ENCODE measurements at places on chromosomes 2 and 18.
A peak's percentile ranks its signal among the peaks of the same experiment; 100 is the strongest.

DNA sequence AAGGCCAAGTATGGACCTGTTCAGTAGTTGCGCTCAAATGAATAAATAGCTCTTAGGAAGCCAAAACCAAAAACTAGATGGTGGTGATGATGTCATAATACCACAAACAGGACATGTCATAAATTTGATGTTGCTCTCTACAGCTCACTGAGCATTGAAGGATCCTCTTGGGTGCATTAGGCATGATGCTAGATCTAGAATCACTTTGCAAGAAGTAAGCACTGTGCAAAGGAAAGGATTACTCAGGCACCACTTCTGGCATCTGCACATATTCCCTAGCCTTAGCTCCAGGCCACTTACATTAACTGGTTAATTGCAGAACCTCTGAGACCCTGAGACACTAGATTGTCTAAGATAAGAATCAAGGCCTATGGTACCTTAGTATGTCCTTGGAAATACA, 58.0 kb downstream of the LRRTM1 start:
- H3K27ac ChIP-seq: no peak overlapping the region
- ATAC-seq: no peak
- H3K4me1 ChIP-seq: no peaks in the 10 kb centered on the region
- no peaks in the 10 kb centered on the region for H3K36me3 ChIP-seq
- no peak overlapping the region for H3K4me3 ChIP-seq

- peaks cover 18% of the 10 kb centered on the region for H3K4me1 ChIP-seq
- no peaks in the 10 kb centered on the region for H3K27me3 ChIP-seq
- no peak for ATAC-seq
- no peaks in the 10 kb centered on the region for H3K36me3 ChIP-seq
- H3K4me3 ChIP-seq: no peak overlapping the region
- no peak overlapping the region for H3K27ac ChIP-seq
Measured at GRCh38 chr2:45606796-45607195, 4.3 kb downstream of the SRBD1 start.

GRCh38 chr2:181178130-181178529, 197.7 kb downstream of the UBE2E3 start:
- H3K27me3 ChIP-seq: no peaks in the 10 kb centered on the region
- H3K4me1 ChIP-seq: no peaks in the 10 kb centered on the region
- ATAC-seq: no peak
- H3K36me3 ChIP-seq: no peaks in the 10 kb centered on the region
- no peak overlapping the region for H3K27ac ChIP-seq

DNA sequence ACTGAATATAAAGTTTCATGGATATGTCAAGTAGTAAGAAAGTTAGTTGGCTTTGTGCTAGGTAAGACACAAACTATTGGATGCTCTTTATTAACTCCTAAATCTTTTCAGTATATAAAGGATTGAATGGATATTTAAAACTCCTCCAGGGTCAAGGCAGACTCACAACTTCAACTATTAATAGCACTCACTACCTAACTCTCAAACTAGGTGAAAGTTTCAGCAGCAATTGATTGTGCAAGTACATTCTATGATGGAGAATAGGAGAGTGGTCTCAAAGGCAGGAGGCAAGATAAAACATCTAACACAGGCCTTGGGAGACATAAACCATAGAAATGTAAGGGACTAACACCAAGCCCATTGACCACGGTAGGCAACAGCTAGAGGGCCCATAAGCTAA, 328.9 kb upstream of the CHAC2 start:
- no peak overlapping the region for H3K4me3 ChIP-seq
- no peaks in the 10 kb centered on the region for H3K36me3 ChIP-seq
- ATAC-seq: no peak
- H3K27me3 ChIP-seq: no peaks in the 10 kb centered on the region

- H3K4me3 ChIP-seq: no peak overlapping the region
- no peaks in the 10 kb centered on the region for H3K4me1 ChIP-seq
- no peaks in the 10 kb centered on the region for H3K36me3 ChIP-seq
- no peaks in the 10 kb centered on the region for H3K27me3 ChIP-seq
- H3K27ac ChIP-seq: no peak overlapping the region
Measured at GRCh38 chr2:202700075-202700901, 65.5 kb downstream of the FAM117B start.

DNA sequence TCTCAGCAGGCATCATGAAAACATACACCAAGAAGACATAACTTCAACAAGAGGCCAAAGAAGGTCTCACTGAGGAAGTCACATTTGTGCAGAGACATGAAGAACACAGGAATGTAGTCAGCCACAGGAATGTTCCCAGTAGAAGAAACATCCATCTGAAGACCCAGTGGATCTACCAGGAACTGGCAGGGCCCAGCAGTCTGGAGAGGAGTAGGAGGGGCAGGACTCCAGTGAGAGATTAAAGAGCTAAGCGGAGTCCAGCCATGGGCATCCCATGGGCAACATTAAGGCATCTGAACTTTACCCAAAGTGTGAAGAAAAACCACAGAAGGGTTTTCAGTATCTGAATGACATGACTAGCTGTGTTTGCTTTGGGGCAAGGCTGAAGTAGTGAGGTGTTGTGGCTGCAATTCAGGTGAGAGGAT, 103.1 kb downstream of the UPP2 start:
- no peaks in the 10 kb centered on the region for H3K36me3 ChIP-seq
- no peak for ATAC-seq
- H3K27ac ChIP-seq: no peak overlapping the region
- H3K4me3 ChIP-seq: no peak overlapping the region

DNA sequence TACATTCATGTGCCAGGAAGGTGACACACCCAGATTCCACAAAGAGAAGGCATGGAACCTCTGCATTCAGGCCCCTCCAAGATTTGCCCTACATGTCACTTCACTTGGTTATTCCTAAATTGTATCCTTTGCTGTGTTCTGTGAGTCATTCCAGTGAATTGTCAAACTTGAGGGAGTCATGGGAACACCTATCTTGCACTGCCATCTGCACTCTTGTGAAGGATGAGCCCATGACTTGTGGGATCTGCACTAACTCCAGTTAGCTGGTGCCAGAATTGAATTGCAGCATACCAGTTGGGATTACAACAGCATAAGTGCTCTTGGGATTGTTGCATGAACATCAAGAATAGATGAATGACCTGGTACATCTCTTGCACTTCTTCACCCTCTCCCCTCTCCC, 1288.0 kb upstream of the ZEB2 start:
- H3K4me3 ChIP-seq: no peak overlapping the region
- ATAC-seq: no peak
- no peaks in the 10 kb centered on the region for H3K27me3 ChIP-seq
- H3K4me1 ChIP-seq: no peaks in the 10 kb centered on the region

GRCh38 chr2:163324677-163325076, 411.1 kb downstream of the FIGN start:
- H3K4me3 ChIP-seq: no peak overlapping the region
- H3K27ac ChIP-seq: no peak overlapping the region
- H3K27me3 ChIP-seq: no peaks in the 10 kb centered on the region
- no peak for ATAC-seq

GRCh38 chr2:135202751-135203150, 150.7 kb downstream of the RAB3GAP1 start:
- H3K4me1 ChIP-seq: no peaks in the 10 kb centered on the region
- ATAC-seq: no peak
- H3K4me3 ChIP-seq: no peak overlapping the region
- no peaks in the 10 kb centered on the region for H3K27me3 ChIP-seq

DNA sequence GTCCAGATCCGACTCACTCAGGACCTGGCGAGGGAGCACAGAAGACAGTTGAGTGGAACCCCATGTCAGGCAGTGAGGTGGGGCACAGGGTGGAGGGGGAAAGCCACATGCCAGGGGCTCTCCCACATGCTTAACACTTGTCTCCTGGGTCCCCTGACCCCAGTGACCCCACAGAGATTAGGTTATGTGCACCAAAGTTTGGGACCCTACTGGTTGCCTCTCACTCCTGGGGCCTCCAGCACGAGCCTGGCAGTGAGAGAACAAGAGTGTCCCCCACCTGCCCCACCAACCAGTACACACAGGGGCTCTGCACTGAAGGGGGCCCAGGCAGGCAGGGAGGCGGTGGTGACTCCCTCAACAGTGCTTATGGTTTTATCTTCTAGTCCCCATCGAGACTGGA, 58.3 kb downstream of the CIB4 start:
- H3K27me3 ChIP-seq: peaks cover 57% of the 10 kb centered on the region
- no peak overlapping the region for H3K27ac ChIP-seq
- no peak overlapping the region for H3K4me3 ChIP-seq
- H3K4me1 ChIP-seq: no peaks in the 10 kb centered on the region
- no peaks in the 10 kb centered on the region for H3K36me3 ChIP-seq

GRCh38 chr2:219517954-219518778, 3.9 kb downstream of the ASIC4 start:
- no peak overlapping the region for H3K27ac ChIP-seq
- peaks cover 49% of the 10 kb centered on the region for H3K27me3 ChIP-seq
- ATAC-seq: no peak
- no peaks in the 10 kb centered on the region for H3K36me3 ChIP-seq
- H3K4me1 ChIP-seq: peaks cover 22% of the 10 kb centered on the region

DNA sequence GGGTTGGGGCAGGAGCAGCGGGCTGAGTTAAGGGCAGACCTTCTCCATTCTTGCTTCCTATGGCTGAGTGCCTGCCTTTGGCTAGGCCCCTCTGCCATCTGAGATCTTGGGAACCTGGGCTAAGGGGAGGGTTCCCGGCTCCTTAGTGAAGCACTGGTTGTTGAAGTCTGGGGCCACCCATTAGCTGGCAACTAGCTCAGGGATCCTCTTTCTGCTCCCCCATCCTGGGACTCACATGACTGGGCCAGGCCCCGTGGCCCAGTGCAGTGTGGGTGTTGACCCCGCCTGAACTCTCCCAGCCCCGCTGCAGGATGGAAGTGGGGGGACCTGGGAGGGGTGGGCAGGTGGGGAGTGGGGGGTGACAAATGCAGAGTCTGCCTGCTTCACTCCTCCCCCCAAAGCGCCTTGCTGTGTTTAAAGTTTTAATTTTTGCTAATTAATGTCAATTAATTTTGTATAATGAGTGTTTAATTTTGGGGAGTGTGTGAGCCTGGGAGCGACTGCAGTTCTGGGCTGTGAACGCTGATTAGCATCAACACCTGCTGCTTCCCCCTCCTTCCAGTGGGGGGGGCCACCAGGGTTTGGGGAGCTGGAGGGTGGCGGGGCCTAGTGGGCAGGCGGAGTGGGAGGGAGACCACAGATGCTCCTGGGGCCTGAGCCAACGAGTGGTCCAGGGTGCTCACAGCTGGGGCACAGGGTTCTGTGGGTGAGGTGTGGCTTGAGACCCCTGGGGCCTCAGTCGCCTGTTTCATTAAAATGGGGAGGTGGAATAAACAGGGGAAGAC, 55.2 kb downstream of the EMX1 start:
- H3K27me3 ChIP-seq: no peaks in the 10 kb centered on the region
- no peak overlapping the region for H3K4me3 ChIP-seq

DNA sequence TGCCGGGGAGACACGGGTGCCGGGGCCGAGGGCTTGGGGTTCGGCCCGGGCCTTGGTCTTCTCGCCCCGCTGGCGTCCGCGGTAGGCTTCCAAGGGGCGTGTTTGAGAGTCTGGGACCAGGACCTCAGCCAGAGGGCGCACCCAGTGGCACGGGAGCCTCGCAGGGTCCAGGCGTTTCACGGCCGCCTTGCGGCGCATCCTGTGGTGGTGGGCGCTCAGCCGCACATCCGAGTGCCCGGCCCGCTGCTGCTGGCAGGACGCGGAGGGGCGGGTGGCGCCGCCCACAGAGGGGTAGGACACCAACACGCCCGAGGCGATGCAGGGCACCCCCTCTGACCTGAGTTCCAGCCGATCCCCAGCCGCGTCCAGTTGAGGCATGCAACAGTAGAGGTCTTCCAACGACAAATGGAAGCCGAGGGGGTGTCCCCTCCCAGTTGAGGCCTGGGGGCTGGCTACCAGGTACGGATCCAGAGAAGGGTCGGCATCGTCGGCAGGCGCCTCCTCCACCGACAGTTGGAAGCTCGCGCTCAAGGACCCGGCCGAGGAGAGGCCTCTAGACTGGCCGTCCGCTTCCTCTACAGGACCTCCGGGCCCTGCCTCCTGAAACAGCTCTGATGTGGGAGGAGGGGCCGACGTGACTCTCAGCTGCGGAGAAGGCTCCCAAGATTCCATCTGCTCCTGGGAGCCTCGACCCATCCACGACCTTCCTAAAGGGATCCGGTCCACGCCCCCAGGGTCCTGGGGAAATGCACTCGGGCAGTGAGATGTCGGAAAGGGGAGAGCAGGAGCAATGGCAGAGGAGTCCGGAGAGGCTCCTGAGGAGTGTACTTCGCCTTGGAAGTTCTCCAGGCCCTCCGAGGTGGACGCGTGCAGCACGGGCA, 6.3 kb downstream of the C2orf81 start:
- peaks cover 37% of the 10 kb centered on the region for H3K4me1 ChIP-seq
- H3K27me3 ChIP-seq: no peaks in the 10 kb centered on the region
- peak overlapping the region; percentile 61 for H3K4me3 ChIP-seq
- H3K27ac ChIP-seq: peak overlapping the region; percentile 59
- H3K36me3 ChIP-seq: no peaks in the 10 kb centered on the region

DNA sequence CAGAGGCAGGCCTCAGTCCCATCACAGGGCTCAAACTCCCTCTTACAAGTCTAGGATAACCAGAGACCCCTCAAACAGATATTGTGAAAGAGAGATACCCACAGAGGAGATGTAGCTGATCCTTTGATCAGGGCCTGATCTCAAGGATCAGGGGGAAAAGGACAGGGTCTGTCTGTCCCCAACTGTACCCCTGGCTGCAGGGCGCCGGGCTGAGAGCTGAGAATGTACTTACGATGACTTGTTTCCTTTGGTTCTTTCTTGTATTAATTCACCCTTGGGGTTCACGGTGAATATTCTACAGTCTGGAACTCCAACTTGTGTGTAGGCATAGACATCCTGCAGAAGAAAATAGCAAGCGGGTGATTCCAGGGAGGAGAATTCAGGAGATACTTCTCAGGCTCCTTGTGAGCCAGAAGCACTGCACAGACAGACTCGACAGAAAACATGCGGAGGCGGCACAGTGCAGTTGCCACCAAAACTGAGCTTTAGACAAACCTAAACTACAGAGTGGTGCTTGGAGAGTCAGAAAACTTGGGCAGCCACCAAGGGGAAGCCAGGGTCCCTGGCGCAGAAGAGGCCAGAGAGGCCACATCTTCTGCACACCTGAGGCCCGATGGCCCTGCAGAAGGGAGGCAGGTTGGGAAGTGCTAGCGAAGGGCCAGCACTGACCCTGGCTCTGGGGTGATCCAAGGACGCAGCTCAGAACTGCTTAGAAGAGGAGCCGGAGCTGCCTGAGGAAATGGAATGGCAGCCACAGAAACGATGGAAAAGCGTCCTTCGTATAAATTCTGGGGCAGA, 73.9 kb downstream of the EMILIN2 start:
- H3K4me3 ChIP-seq: no peak overlapping the region
- ATAC-seq: no peak
- H3K27me3 ChIP-seq: no peaks in the 10 kb centered on the region
- no peak overlapping the region for H3K27ac ChIP-seq
- peaks cover 21% of the 10 kb centered on the region for H3K4me1 ChIP-seq

- H3K4me1 ChIP-seq: no peaks in the 10 kb centered on the region
- no peak overlapping the region for H3K4me3 ChIP-seq
- H3K27me3 ChIP-seq: no peaks in the 10 kb centered on the region
- no peak for ATAC-seq
- H3K27ac ChIP-seq: no peak overlapping the region
Measured at GRCh38 chr2:13030606-13031005, 313.9 kb downstream of the TRIB2 start.

- no peak for ATAC-seq
- H3K4me1 ChIP-seq: peaks cover 11% of the 10 kb centered on the region
- no peak overlapping the region for H3K27ac ChIP-seq
Measured at GRCh38 chr2:9573013-9573720, 17.5 kb upstream of the ADAM17 start.
